Activated CD4-positive, alpha-beta T cell treated with anti-CD3 and anti-CD28 coated beads, Interleukin-2, amount 50 U/mL, for 16 hours (primary cell): ENCODE measurements at places on chromosomes 6 and 20.

GRCh38 chr20:50220894-50221365 is 30.3 kb downstream of the CEBPB start:
- DNase-seq = no peak

DNA sequence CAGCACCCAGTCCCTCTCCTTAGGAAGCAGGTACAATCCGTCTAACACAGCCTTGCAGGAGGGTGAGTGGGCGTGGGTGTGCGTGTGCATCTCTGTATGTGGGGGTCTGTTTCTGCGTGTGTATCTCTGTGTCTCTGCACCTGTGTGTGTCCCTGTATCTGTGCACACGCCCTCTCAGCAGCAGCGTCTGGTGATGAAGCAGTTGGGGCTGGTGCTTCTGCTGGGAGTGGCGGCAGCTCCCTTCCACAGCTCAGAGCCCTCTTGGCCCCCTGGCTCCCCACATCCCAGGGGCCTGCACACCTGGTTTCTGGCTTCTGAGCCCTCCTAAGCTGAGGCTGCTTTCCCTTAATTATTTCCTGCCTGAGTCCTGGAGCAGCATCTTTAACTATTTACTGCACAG is 49.5 kb upstream of the CCDC167 start:
- no peak for DNase-seq

DNA sequence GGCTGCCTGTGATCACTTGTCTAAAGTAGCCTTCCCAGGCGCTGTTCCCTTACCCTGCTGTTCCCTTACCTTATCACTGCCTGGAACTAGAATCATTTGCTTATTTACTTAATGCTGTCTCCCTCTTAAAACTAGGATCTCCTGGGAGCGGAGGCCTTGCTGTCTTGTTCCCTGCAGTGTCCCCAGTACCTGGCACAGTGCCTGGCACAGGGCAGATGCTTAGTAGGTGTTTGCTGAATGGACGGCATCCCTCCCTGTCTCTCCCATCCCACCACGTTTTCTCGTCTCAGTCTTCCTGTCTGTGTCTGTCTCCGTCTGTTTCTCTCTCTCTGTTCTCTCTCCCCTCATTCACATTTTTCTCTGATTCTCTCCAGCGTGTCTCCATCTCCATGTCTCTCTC is 99.9 kb upstream of the MYL9 start:
- no peak for DNase-seq

GRCh38 chr6:30795549-30796293 is 51.4 kb upstream of the IER3 start:
- DNase-seq = no peak

DNA sequence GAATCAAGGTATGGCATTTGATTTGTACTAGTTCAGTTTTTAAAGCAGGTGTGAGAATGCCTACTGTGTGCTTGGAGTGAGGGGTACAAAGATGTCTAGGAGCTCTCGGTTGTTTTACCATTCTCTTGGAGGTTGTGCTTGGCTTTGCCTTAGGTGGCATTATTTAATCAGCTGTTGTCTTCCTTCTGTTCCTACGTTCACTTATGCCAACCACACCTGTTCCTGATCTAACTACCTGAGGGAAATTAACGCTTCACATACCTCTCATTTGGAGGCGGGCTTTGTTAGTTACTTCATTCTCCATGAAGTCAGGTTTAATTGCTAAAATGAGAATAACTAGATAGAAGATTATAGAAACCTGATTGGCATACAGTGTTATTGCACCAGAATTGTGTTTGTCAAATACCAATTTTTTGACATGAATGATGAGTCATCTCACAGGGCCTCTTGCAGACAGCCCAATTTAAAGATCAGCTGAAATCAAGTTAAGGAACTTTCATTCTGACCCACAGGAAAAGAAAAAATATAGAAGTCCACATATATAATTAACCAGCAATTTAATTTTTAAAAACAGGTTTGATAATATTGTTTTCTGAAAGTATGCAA is 24.8 kb upstream of the PBOV1 start:
- DNase-seq = no peak

- DNase-seq = no peak
Measured at GRCh38 chr6:148878683-148879082, 131.9 kb downstream of the UST start.

- DNase-seq = no peak
Measured at GRCh38 chr6:151916680-151917164, 109.2 kb downstream of the ESR1 start.

DNA sequence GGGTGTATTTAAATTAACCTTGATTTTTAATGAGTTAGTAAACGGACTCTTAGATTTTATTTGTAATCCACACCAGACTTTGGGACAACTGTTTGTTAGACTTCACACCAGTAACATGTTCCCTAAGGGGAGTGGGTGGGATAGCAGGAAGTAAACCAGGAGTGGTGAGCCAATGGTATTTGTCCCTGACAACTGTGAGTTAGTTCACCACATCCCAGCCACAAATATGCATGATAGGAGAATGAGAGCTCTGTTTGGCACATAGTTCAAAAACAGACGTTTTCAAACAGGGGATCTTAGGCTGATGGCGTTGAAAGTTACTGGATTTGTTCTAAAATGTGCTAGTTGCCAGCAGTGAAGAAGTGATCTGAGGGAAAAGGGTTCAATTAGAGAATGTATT is 18.7 kb upstream of the COL10A1 start:
- no peak for DNase-seq

- no peak for DNase-seq
Measured at GRCh38 chr6:141354191-141354955, 778.4 kb upstream of the GJE1 start.

DNA sequence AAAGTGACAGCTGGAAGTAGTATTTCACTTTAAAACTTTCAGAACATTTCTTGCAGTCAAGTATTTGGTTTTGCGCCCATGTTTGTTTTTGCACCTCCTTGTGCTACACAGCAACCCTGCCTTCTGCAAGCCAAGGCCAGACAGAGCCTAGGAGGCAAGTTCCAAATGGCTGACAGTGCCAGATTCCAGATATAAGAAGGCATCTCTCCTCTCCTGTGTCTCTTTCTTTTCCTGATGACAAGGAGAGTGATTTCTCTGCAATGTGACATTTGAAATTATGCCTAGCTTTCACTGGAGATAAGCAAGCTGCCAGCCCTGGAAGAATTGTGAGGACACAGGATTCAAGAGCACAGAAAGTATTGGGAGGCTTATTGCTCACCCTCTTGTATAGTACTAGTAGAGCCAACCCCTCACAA is 149.1 kb upstream of the TENT5A start:
- no peak for DNase-seq
